ENCODE measurements at places on chromosomes 2 and 18.

- no peak for DNase-seq
These were observed 54.5 kb downstream of the FAM124B start for GRCh38 chr2:224347176-224348051.

DNA sequence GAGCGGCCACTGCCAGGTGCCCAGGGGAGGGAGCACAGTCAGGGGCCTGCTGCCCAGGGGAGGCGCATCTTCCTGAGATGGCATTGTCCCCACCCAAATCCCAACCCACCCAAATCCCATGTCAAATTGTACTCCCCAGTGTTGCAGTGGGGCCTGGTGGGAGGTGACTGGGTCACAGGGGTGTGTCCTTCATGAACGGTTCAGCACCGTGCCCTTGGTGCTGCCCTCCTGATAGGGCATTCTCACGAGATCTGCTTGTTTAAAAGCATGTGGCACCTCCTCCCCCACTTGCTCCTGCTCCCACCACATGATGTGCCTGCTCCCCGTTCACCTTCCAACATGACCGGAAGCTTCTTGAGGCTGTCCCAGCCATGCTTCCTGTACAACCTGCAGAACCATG is 27.6 kb downstream of the ANKMY1 start:
- DNase-seq: no peak

DNA sequence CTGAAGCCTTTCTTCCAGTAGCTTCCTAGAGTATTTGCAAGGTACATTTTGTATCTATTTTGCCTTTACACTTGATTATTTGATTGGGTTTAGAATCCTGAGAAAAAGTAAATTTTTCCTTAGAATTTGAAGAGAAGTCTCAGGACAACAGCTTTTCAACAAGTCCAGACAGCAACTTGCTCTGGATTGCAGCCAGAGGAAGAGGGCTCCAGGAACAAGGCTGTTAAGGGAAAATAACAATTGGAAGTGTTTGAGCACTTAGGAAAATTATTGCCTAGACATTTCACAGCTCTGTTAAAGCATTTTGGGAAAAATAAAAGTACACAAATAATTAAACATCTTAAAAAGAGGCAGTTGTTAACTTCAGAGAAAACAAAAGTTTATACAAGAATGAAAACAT is 58.3 kb upstream of the RAPGEF4 start:
- no peak for DNase-seq

GRCh38 chr2:194103941-194104659 is 1552.9 kb upstream of the SLC39A10 start:
- no peak for DNase-seq

All from GM13976 (cell line).